Hematopoietic multipotent progenitor cell (in vitro differentiated cells): ENCODE measurements at places on chromosomes 2 and 18. TPM values are rescaled to one million over a fixed set of nuclear protein-coding genes. Genes with fewer than 3 reads are reported as not detected.

- no peak for DNase-seq
Observed at GRCh38 chr2:186347472-186347871, 138.6 kb upstream of the ZC3H15 start.

DNA sequence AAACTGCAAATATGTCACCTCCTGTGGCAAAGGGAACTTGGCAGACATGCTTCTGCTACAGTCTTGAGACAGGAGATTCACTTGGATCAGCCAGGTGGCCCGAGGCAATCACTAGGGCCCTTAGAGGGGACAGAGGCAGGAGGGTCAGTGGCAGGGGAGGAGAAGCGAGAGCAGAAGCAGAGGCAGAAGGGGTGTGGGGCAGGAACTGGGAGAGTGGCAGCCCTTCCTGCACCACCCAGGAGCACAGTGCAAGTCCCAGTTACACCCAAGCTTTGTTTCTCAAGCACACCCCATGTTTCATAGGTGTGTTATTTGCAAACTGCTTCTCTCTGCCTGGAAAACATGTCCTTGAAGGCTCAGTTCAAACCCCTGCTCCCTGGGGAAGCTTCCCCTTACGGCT, 309.7 kb upstream of the MYT1L start:
- no peak for DNase-seq

GRCh38 chr18:36360256-36360909, 62.9 kb downstream of the FHOD3 start:
- no peak for DNase-seq

GRCh38 chr18:7830468-7830867, 263.4 kb downstream of the PTPRM start:
- no peak for DNase-seq

DNA sequence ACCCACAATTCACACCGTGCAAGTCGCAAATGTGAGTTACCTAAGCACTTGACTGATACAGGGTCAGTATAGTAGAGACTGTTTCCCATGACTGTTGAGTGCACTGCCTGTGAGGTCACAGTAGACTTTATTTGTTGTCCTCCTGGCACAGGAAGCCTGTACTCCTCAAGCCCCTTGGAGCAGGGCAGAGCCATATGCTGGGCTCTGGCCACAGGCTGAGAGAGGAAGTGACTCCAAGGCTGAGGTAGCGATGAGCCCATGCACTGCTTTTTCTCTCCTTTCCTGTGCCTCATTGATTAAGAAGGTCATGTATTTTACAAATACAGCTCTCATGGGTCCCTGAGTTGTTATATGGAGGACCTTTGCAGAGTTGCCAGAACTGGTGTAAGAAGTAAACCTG, 287.7 kb downstream of the SRBD1 start:
- DNase-seq = no peak

DNA sequence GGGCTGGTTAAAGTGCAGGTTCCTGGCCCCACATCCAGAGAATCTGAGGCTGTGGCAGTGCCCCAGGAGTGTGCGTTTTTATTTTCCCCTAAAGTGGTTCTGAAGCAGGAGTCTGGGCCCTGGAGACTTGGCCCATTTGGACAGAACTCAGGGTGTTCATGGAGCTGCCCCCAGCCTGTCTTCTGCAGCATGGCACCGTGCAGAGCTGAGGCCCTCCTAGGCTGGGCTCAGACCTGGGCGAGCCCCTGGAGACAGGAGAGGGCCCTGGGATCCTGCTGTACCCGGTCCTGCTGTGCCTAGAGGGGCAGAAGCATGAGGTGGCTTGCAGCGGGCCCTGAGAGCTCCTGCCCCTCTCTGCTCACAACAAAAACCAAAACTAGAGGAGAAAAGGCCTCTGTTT, 58.8 kb upstream of the B3GNT7 start:
- no peak for DNase-seq

DNA sequence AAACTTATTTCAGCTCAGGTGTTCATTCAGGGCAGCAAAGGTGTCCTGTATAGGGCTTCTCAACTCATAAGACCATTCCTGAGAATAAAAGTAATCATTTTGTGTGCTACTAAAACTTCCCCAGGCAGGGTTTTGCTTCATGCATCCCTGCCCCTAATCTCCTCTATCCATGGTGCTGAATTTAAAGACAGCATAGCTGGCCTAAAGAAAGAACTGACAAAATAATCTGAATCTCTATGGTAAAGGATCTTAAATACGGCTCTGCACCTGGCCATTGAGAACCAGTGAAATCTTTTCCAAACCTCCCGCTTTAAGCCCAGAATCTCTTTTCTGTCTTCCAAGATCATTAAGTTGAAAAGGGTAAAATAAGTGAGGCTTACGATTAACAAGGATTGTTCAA, 292.1 kb upstream of the KLHL29 start:
- DNase-seq = no peak

GCKR gene
- total RNA-seq = under 0.01 TPM

DNA sequence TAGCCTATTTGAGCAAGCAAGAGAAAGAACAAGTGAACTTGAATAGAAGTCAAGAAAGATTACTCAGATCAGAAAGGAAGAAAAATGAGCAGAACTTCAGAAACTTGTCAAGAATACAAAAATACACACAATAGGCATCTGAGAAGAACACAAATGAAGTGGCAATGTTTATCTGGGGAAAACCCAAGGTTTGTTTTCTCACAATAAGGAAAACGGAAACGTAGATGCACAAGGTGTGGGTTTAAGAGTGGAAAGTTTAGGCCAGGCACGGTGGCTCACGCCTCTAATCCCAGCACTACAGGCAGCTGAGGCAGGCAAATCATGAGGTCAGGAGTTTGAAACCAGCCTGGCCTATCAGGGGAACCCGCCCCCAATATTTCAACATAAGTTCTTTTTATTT, 159.5 kb upstream of the GYPC start:
- DNase-seq = no peak

- no peak for DNase-seq
Observed at GRCh38 chr2:100831158-100831750, 11.3 kb downstream of the NPAS2 start.

DNA sequence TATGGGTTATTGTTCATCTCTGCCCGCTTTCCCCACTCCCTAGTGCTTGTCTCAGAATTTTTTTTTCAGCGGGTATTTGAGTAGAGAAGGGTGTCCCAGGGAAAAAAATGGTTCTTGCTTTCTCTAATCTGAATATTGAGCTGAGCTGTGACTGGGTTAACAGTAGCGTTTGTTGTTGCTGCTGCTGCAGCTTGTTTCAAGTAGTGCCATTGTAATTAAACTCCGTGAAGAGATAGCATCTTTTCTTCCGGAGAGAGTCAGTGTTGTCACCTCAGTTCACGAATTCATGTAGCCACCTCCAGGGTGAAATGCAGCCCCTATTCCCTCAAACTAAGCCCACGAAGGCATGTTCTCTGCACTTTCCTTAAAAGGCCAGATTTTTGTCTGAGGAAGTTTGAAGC, 1.5 kb upstream of the AAK1 start:
- no peak for DNase-seq

DNA sequence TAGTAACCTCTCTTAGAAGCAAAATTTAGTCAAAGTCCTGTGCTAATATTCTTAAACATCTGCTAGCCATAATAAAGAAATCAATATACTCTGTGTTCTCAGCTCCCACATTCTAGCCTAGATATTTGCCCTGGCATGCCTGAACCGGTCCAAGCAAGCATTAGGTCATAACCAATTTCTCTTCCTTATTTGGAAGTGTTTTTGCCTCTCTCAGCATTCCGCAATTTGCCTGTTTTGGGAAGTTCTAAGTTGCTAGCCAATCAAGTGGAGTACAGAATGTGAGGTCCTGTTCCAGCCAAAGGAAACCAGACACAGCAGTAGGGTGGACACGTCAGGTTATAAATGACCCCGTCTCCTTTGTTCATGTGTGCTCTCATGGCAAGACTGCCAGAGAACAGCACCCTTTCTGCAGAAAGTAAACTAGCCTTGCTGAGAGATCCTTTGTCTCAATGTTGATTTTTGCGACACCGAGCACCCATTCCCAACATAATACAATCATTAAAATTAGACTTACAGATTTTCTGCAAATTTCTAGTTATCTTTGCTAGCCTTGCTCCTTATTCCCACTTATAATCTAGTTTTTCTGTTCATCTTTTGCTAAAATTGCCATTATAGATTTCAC, 13.0 kb upstream of the SULT1C4 start:
- DNase-seq = no peak

GRCh38 chr2:188569431-188570165, 277.9 kb downstream of the GULP1 start:
- DNase-seq = no peak

DNA sequence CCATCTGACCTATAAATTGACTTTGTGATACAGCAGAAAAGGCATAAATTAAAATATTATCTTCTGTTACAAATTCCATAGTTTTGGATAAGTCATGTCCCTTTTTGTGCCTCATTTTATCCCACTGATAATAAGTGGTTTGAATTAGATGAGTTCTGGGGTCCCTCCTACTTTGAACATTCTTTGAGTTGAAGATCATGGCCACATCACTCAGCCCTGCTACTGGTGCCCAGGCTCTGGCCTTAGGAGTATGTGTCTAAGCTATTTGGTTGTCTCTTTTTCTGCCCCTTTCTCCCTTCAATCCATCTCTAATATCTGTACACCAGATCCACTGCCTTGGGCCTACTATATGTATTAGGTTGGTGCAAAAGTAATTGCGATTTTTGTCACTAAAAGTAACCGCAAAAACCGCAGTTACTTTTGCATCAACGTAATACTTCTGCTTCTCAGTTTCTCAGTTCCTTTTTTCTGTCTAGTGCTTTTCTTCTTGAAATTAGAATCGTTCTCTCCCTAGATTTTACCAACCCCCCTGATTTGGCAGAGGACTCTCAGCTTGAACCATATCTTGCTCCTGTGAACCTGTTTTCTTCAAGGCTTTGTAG, 362.5 kb upstream of the TNP1 start:
- peak; percentile 69 for DNase-seq

ZFP36L2 gene
- 165 TPM for total RNA-seq

AQP4 gene
- total RNA-seq = not detected

PCARE gene
- total RNA-seq = under 0.01 TPM

MREG gene
- total RNA-seq = 6.5 TPM

DNA sequence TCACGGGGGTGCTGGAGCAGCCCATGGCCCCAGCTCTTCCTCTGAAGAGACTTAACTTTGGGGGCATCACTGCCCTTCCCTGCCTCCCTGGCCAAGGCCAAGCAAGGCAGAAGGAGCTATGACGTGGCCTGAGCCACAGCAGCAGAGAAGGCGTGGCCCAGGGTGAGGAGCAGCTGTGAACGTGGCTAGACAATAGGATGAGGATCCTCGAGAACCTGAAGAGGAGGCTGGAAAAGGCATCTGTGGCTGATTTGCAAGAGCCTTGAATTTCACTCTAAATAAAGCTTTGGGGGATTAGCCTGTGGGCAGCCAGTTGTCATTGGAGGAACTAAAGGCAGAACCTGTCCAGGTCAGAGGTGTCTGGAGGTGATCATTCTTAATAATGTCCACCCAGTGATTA, 652.9 kb upstream of the ID2 start:
- DNase-seq = no peak

DNA sequence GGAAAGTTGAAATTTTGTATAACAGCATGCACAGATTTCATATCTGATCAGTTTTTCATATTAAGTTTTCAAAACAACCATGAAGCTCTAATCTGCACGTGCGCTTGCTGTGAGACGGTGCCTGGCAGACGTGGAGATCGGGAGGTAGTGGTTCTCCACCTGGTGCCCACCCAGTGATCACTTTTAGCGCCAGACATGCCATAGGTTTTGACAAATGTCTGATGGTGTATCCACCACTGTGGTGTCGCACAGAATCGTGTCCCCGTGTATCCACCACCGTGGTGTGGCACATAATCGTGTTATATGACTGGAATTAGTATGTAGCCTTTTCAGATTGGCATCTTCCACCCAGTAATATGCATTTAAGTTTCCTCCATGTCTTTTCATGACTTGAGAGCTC, 40.9 kb upstream of the KCNG2 start:
- DNase-seq = no peak

DDX1 gene
- 22.1 TPM for total RNA-seq

CHRND gene
- total RNA-seq = not detected

DNA sequence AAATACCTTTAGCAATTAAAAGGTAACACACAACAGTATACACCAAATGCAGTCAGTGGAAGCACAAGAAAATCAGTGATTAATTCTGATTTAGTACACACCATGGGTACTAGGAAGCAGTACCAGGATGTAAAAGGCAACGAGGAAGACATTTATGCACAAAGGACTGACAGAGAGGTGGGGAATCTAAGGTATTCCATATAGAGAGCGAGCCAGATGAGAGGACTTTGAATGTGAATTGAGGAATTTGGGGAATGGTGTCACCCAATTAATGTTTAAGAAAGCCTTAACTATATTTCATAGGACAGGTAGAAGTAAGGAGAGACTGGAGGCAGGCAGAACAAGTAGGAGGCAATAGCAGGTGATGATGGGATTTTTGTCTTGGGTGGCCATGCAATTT, 11.7 kb downstream of the CPS1 start:
- DNase-seq = no peak

DNA sequence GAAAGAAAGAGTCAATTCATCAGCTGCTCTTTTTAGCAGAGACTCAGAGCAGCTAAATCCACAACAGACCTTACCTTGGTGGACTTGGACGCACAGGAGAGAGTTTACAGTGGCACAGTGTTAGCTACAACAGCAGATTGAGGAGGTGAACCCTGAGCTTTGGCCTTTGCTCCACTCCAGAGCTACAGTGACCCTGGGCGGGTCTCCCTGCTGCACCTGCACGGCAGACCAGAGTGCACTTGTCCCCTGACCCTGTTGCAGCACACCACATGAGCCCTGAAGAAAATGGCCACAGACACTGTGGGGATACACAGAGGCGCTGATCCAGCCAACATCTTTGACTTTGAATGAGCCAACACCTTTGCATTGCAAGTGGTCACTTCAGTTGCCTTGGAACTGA, 11.0 kb downstream of the SLC19A3 start:
- DNase-seq = no peak

LGALSL gene
- 2.2 TPM for total RNA-seq

PDCD1 gene
- 0.27 TPM for total RNA-seq

- no peak for DNase-seq
Observed at GRCh38 chr2:182448371-182448770, 21.5 kb upstream of the PDE1A start.

GRCh38 chr2:174888646-174889271, 116.4 kb downstream of the CHN1 start:
- DNase-seq = no peak

- DNase-seq = no peak
Observed at GRCh38 chr2:171902840-171903420, 8.9 kb upstream of the SLC25A12 start.

DNA sequence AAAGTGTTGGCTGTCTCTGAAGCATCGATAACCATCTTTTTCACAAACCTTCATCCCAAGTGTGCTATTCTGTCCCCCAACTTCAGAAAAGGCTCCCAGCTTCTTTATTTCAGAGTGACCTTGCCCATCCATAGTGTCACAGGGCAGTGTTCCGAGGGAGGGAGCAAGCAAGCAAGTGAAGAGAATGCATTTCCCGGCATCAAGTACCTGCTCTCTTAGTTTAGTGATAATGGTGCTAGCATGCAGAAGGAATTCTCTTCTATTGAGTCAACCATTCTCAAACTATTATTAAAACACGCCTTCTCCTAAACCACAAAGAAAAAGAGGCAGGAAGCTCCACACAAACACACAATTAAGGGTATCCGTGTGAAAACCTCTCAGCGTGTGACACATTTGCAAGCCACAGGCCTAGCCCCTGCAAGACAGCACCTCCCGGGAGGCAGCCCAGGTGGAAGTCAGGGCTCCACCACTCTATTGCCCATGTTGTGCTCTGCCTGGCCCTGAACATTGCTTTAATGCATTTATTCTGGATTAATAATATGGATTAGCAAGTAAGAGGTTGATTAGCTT, 504.9 kb downstream of the GALR1 start:
- no peak for DNase-seq

SERPINB13 gene
- total RNA-seq = not detected

MRO gene
- not detected for total RNA-seq

GRCh38 chr2:39494784-39495251, 57.7 kb upstream of the MAP4K3 start:
- no peak for DNase-seq
